NCI-H1930 (cell line): ENCODE measurements at places on chromosomes 7 and 10.

- DNase-seq, result no peak
These were observed 112.8 kb upstream of the PDCD4 start for GRCh38 chr10:110758898-110759297.

GRCh38 chr7:68893411-68893810, 704.9 kb upstream of the AUTS2 start:
- no peak for DNase-seq

GRCh38 chr10:70906031-70906783, 17.8 kb upstream of the PCBD1 start:
- DNase-seq, result no peak

GRCh38 chr7:155963771-155964195, 151.5 kb upstream of the SHH start:
- DNase-seq, result no peak

DNA sequence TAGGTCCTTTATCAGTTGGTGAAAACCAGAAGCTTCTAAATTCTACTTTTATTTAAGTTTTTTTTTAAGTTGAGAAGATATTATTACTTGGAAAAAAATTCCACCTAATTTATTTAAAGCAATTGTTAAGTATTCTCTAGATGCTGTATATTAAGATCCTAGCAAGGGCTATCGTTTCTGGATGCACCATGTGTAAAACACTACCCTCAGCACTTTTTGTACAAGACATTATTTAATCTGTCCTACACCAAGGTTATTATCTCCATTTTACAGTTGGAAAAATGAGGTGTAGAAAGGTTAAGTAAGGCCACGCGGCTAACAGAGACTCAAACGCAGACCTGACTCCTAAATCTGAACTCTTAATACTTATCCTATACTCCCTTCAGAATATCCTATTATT, 19.8 kb downstream of the RAB11FIP2 start:
- DNase-seq, result no peak

- DNase-seq, result no peak
These were observed 19.9 kb downstream of the MACC1 start for GRCh38 chr7:20197125-20197748.

- no peak for DNase-seq
These were observed 2.2 kb upstream of the LOXL4 start for GRCh38 chr10:98270073-98270740.

GRCh38 chr10:78004215-78005026, 24.9 kb downstream of the POLR3A start:
- no peak for DNase-seq

DNA sequence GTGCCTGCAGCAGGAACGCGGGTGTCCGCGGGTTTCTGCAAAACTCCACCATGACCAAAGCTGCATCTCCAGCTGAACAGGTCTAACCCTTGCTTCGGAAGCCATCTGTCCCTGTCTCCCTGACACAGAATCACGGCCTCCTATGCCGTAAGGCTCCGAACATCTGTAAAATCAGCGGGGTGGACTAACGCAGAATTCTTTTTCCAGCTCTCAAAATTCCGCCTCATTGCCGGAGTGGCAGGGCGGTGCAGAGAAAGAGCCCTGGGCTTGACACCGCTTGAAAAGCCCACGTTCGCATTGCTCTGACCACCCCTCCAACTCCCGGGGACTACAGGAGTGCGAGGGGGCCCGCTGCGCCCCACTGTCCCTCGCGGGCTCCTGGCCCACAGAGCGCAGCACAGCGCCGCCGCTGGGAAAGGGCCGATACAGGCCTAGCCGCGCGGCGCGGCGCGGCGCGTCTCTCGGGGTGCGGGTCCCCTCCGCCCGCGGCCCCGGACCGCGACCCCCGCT, 409 bp downstream of the DNMBP start:
- no peak for DNase-seq

GRCh38 chr7:1531263-1531978, 919 bp downstream of the MAFK start:
- no peak for DNase-seq

- DNase-seq, result no peak
These were observed 666.7 kb upstream of the NRP1 start for GRCh38 chr10:34001087-34001580.

DNA sequence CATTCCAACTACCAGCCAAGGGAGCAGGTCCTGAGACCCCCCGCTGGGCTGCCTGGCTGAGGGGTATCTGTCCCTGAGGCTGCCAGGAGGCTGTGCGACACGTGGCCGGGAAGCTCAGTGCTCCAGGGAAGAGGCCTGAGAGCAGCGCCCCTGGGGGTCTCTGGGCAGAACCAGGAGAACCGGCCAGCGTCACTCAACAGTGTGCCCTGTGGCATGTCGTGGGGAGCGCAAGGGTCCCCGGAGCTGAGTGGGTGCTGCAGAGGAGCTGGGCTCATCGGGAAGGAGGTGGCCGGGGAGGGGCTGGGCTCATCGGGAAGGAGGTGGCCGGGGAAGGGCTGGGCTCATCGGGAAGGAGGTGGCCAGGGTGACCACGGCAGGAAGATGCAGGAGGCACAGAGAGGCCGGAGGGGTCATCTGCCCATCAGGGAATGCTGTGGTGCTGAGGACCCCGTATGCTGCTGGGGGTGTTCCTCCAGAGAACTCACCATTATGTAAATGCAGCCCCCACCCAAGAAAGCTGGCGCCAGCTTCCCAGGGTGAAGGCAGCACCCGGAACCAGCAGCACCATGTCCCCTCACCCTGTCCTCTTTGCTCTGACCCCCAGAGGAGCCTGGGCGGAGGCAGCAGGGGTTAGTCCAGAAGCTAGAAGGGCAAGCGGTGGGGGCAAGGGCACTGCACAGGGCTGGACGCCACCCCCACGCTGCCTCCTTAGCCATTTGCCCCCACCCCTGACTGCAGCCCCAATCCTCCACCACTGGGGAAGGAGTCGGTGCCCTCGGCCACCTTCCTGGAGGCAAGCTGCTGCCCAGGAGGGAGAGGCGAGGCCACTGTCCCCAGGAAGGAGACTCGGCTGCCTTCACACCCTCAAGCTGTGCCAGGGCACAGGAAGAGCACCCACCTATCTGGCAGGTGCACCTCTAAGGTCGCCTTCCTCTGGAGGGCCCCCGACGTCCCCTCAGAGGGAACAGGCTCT, 33.3 kb downstream of the CALML3 start:
- DNase-seq, result no peak

GRCh38 chr10:33136271-33136670, 178.2 kb upstream of the ITGB1 start:
- no peak for DNase-seq

- DNase-seq, result no peak
These were observed 53.0 kb downstream of the GRID1 start for GRCh38 chr10:86313621-86314041.

- no peak for DNase-seq
These were observed 84.1 kb downstream of the FOXL3 start for GRCh38 chr7:373818-374705.

DNA sequence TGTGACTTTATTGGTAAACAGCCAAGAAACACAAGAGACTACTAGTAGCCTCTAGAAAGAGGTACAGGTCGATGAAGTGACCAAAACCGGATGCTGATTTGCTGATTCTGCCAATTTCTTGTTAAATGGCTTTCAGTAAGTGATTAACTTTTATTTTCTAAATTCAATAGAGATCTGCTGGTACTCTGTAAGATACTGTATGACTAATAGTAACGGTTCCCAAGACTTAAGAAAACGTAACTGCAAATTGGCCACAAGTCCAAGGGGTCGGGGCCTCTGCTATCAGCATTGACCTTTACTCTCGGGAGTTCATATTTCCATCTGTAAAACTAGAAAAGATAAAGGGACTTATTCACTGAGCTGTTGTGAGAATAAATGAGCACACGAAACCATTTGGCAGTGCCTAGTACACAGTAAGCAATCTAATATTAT, 1.4 kb downstream of the FAM3C start:
- no peak for DNase-seq

GRCh38 chr7:131161103-131161502, 166.6 kb upstream of the MKLN1 start:
- DNase-seq, result no peak

- DNase-seq, result no peak
These were observed 334.4 kb downstream of the SUGCT start for GRCh38 chr7:40468891-40469864.

- no peak for DNase-seq
These were observed 76.8 kb downstream of the TPST1 start for GRCh38 chr7:66281678-66282590.

GRCh38 chr7:73844848-73845460, 2.6 kb upstream of the METTL27 start:
- no peak for DNase-seq

DNA sequence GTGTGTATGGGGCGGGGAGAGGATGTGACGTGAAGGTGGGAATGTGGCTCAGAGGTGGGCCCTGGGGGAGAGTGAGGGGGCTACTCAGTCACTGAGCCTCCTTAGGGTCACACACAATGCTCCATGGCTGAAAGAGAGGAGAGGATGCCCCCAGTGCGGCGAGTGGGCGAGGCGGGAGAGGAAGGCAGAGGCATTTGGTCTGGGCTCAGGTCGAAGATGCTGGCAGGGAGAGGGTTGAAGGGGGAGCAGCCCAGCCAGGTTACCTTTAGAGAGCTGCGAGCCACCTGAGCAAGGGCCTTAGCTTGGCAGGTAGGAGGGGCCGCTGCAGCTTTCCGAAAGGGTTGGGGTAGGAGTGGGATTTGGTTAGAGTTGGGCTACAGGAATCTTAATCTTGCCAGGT, 4.7 kb upstream of the LOXL4 start:
- no peak for DNase-seq

DNA sequence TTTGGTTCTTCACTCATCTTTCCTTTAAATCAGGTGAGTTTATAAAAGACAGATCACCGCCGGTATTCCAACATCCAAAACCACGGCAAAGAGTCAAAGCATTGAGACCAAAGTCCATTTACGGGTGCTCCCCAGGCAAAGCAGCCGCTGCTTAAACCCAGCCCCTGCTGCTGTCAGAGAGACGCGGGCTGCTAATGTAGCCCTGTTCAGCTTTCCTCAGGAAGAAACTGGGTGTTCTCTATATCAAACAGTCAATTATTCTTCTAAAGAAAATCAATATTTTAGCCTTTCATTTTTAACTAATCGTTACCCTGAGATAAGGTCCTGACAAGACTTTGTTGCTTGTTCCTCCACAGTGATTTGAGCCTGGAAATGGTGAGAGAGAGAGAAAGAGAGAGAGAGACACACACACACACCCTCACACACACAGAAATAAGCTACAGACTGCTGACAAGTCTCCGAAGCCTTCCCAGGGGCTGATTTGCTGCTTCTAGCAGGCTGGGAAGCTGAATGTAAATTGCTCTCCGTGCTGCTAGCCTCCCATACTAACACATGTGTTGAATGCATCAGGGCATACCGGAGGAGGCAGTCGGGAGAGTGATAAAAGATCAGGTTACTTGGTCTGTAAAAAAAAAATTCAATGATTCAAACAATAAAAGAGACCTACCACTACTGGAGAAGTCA, 183.0 kb upstream of the ANK3 start:
- DNase-seq, result no peak

GRCh38 chr10:11512596-11512995, 98.9 kb downstream of the USP6NL start:
- DNase-seq, result no peak

- DNase-seq, result no peak
These were observed 552.3 kb downstream of the PTPRN2 start for GRCh38 chr7:158035343-158035742.

DNA sequence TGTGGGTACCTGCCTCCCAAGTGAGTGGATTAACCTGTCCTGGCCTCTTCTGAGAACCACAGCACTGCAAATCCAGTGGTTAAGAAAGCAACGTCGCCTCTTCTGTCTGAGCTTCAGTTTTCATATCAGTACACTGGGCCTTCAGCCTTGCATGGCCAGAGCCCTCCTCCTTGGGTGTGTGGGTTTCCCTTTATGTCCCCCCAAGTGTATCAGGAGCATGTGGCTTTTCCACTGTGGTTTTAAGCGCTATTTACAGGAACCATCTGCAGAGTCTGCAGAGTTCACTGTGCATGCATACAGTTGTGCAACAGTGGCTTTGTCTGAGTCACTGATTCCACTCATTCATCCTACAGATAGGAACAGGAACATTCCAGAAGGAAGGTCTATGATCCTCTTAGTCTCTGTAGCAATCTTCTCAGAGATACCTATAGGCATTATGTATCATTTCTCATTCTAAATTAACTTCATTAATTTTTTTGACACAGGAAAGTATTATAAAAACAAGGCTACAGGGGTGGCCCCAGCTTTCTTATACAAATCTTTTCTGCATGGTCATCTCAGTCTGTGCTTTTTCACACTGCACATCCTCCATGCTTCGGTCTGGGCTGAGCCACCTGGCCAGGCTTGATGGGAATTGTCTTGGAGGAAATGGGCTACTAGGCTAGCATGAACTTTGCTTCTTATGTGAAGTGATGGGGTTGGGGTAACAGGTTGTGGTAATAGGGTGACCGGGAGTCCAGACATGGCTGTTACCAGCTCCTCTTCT, 17.1 kb downstream of the MBL2 start:
- no peak for DNase-seq

DNA sequence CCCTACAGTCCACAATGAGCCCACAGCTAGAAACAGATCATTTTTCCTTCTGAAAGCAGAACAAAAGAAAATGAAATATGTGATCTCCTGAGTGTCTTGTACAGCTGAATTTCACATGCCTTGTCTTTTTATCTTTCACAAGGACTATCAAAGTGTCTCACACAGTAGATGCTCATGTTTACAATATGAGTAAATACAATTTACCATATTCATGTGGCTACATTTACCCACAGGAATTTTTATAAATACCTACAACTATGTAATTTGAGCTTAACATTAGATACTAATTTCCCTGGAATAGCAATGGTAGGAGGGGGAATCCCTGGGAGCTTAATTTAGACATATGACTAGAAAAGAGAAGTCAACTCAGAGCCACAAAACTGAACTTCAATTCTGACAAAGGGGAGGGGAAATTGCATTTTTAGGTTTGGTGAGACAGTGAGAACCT, 186.2 kb downstream of the MACC1 start:
- DNase-seq, result no peak

DNA sequence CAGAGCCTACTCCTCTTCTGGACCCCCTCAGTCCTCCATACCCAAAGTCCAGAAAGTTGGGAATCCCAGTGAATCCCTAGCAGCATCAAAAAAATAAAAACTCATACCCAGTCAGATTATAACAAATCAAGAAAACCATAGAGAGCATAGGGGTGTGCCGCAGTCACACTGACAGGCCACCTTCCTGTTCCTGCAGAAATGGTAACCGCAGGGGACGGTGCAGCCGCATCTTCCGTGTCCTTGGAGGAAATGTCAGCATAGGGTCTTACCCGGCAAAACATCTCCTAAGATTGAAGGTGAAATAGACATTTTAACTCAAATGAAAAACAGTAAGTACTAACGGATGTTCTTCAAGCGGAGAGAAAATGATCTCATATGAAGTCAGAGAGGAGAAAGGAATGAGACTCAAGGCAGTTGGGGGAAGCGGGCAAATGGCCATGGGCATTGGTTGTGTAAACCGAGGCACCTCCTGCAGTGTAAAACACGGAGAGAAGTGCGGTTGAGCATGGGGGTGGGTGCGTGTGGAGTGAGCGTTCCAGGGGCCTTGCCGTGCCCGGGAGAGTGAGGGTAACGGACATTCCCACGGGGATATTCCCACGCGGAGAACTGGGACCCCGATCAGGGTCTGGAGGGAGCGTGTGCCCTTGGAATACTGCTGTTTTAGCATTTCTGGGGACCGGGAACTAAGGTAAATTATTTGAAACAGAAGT, 110.8 kb downstream of the NKX6-2 start:
- DNase-seq, result no peak
